ENCODE measurements at places on chromosomes 16 and 17.

DNA sequence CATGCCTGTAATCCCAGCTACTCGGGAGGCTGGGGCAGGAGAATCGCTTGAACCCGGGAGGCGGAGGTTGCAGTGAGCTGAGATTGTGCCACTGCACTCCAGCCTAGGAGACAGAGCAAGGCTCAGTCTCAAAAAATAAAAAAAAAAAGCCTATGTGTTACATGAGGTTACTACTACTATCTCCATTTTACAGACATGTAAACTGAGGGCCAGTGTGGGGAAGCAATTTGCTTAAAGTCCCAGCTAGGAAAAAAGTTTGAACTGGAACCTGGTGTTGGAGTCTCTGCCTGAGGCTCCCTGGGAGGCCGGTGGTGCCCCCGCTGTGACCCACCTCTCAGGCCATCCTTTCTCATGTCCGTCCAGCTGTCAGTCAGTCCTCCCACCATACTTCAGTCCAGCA, 4.5 kb downstream of the SLC13A2 start:
- no peak for DNase-seq

GRCh38 chr17:49845321-49845720, 2.5 kb downstream of the TAC4 start:
- DNase-seq, result no peak

DNA sequence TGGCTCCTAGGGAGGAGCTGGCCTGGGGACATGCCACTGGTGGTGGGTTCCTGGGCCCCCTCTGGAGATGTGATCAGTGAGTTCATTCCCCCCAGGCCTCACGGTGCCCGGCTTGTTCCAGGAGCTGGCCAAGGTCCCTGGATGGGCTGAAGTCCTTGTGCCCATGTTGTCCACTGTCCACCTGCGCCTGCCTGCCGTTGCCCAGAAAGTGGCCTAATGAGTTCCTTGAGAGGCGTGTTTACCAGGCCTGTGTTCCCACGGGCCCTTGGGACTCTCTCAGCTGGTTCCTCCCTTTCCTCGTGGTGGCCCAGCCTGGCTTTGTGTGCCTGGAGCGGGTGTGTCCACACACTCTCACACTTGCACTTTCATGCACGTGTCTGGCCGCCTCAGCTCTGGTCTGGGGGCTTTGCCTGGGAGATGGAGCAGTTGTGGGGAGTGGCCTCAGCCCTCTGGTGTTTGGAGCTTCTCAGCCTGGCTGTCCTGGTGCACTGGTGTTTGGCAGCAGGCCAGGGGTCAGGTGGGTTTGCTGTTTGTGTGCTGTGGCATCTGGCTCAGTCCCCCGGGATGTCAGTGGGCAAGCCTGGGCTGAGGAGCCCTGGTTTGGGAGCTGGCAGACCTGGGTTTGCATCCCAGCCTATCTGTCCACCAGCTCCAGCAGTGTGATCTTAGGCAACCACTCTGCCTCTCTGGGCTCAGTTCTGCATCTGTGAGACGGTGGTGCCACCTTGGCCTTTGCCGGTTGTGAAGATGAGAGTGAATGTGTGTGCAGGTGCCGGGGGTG, 18.0 kb downstream of the ADCY7 start:
- no peak for DNase-seq

DNA sequence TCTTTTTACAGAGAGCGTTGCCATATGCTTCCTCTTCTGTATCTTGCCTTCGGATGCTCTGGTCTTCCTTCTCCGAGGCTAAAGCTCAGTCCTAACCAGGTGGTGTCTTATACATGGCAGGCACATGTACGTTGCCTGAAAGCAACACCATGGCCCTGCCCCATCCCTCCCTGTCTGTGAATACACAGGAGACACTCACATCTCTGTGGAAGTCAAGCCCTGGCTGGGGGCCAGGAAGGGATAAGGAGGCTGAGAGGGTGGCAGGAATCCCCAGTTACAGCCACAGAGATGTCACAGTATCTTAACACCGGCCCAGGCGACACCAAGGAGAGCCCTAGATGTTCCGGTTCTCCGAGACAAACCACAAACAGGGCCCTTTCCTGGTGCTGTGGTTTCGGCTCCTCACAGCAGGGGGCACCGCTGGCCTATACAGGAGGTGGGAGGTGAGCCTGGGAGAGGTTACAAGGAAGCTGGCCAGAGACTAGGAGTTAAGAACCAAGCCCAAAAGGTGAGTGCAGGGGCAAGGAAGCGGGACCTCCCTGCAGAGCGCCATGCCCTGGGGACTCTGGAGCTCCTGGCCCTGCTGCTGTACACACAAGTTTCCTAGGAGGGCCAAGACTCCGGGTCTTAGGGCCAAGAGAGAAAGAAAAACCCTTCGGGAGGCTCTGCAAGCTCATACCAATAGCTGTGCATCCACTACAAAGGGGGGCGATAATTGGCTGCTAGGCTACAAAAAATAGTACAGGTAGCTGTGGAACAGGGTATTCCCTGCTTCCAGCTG, 41.7 kb downstream of the SRL start:
- no peak for DNase-seq

DNA sequence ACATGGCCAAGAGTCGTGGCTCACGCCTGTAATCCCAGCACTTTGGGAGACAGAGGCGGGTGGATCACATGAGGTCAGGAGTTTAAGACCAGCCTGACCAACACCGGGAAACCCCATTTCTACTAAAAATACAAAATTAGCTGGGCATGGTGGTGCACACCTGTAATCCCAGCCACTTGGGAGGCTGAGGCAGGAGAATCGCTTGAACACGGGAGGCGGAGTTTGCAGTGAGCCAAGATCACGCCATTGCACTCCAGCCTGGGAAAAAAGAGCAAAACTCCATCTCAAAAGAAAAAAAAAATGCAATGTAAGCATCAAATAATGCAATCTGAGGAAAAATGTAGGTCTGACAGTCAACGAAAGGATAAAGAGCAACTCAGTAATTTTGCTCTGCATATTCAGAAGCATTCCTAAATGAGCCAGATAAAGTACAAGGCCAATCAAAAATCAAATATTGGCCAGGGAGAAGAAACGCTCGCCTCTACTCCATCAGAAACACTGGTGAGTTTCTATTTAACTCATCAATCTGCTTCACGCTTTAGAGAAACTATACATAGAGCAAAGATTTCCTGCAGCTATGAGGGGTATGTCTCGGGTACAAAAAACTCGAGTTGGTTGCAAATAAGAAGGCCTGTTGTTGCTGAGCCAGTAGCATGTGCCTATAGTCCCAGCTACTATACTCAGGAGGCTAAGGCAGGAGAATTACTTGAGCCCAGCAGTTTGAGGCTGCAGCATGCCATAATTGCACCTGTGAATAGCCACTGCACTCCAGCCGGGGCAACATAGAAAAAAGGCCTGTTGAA, 3.7 kb downstream of the TXNDC11 start:
- DNase-seq, result no peak

GRCh38 chr17:58081646-58082340, 1.4 kb upstream of the DYNLL2 start:
- DNase-seq, result no peak

DNA sequence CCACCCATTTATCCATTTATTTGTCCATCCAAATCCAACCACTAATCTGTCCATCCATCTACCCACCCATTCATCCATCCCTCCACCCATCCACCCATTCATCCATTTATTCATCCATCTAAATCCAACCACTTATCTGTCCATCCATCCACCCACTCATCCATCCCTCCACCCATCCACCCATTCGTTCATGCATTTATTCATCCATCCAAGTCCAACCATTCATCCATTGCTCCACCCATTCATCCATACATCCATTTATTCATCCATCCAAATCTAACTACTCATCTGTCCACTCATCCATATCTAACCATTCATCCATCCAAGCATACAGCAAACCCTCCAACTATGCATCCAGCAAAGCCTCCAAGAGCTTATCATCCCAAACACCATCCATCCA, 267.3 kb downstream of the XYLT1 start:
- DNase-seq, result no peak

GRCh38 chr17:50388728-50389127, 8.6 kb downstream of the LRRC59 start:
- DNase-seq, result no peak

GRCh38 chr17:34713687-34714086, 134.3 kb downstream of the TMEM132E start:
- no peak for DNase-seq

GRCh38 chr17:74493331-74493833, 26.9 kb downstream of the CD300A start:
- peak; percentile 60 for DNase-seq

GRCh38 chr17:30393911-30394867, 15.5 kb downstream of the CPD start:
- no peak for DNase-seq

DNA sequence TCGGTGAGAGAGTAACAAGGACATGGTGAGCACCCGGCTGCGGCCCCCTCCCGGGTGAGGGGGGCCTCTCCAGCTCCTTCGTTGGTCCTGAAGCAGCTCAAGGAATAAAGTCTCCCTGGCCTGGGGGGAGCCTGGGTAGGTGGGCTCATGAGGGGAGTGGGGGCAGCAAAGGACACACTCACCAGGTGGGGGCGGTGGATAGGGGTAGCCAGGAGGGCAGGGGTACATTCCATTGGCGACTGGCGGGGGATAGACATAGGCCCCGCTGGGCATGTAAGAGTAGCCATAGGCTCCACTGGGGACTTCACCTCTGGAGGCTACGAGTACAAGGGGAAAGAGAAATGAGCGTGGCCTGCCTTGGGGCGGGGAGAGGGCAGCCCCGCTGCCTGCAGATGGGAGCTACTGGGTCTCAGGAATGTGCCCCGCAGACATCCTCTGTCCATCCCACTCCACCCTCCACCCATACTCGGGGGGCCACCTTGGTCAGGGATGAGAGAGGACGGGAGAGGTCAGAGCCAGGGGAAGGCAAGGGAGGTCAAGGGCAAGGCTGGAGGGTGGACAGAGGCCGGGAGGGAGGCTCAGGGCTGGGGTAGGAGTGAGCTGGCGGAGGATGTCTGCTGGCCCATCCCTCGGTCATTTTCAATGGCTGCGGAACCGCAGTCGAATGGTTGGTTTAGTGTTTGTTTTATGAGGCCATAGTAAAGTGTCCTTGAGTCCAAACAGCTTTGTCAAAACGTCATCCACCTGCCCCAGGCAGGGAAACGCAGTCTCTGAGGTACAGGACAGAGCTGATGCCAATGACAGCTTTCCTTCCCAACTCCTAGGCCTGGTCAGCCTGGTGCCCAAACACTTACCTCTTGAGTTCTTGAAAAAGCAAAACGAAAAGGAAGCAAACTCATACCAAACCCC, 3.7 kb upstream of the UNC13D start:
- DNase-seq, result no peak

Measured in stimulated activated CD4-positive, alpha-beta T cell treated with anti-CD3 and anti-CD28 coated beads, Interleukin-12 subunit alpha, Interleukin-12 subunit beta, amount 100 ng/mL, for 24 hours (primary cell).